ENCODE measurements at places on chromosomes 1 and 21.

DNA sequence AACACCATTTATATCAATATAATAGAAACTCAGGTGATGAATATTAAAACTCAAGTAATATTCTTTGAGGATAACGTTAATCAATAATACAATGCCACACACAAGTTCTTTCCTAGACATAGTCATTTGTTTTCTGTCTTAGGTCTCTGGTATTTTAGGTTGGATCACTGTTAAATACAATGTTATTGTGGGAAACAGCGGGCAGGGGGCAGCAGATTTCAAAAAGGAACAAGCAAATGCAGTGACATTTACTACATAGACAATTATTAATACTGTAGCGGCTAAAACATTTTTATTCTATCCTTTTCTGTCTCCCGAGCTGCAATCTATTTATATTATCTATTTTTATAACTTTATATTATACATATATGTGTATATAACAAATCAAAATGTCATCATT is 186.4 kb upstream of the ZNHIT6 start:
- DNase-seq = no peak

GRCh38 chr1:109368464-109368863 is 29.3 kb downstream of the SORT1 start:
- DNase-seq = no peak

GRCh38 chr1:229249854-229250644 is 20.9 kb upstream of the RAB4A start:
- no peak for DNase-seq

- DNase-seq = no peak
Observed at GRCh38 chr1:66400660-66401059, 133.3 kb upstream of the SGIP1 start.

DNA sequence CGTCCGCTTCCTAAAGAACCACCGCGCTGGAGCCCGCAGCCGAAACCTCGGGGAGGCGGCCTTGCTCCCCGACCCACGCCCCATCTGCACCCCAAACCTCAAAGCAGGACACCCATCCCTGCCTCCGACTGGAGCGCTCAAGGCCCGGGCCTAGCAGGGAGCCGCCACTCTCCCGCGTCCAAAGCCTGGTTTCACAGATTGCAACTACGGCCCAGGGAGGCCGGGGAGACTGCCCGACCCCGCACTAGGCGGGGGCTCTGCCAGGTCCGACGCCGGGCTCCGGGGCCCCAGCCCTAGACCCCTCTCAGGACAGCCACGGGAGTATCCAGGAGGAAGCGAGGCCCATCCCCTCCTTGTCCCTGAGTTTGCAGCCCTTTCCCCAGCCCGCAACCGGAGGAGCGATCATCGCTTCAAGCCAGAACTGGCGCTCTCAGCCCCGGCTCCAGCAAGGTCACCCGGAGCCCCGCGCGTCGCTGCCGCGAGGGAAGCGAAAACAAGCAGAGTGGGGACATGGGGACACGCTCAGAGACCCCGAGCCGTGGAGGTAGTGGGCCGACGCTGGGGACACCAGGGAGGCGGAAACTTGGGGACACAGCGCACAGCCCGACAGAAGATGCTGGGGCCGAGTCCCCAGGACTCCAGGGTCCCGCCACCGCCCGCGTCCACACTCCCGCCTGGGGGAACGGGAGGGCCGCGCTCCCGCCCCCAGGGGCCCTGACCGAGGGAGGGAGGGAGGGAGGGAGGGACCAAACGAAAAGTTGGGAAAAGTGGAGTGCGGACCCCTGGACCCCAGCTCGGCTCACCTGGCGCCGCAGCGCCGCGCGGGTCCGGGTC is 433 bp downstream of the TMEM200B start:
- peak; percentile 14 for DNase-seq

DNA sequence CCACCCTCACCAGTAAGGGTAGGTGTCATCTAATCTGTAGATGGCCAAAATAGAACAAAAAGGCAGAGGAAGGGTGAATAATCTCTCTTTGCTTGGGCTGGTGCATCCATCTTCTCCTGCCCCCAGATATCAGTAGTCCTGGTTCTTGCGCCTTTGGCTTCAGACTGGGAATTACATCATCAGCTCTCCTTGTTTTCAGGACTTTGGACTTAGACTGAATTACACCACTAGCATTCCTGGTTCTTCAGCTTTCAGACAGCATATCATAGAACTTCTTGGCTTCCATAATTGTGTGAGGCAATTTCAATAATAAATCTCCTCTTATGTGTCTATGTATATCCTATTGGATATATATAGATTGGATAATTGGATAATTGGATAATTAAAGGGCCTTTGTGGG is 403.0 kb upstream of the USP24 start:
- no peak for DNase-seq

- DNase-seq = no peak
Observed at GRCh38 chr1:113197719-113198330, 124.8 kb downstream of the LRIG2 start.

- no peak for DNase-seq
Observed at GRCh38 chr1:8109216-8109615, 83.1 kb upstream of the ERRFI1 start.

- DNase-seq = no peak
Observed at GRCh38 chr1:116194568-116194967, 83.4 kb downstream of the MAB21L3 start.

GRCh38 chr1:66777831-66778230 is 23.2 kb downstream of the INSL5 start:
- no peak for DNase-seq

DNA sequence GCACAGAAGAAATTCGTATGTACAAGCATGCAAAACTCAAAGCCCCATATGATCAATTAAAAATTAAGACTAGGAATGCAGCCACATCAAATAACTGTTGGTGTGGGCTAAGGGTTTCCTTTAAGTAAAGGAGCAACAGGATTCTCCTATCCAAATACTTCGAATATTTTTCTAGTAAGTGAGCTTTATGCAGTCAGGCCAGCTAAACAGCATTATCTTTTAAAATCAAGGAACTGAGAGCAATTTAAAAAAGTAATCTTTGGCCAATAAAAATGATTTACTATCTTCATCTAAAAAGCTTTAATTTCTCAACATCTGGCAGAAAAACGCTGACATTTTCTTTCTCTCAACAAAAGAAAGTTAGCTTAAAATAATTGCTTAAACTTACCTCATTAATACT is 19.8 kb downstream of the CNN3 start:
- DNase-seq = no peak

DNA sequence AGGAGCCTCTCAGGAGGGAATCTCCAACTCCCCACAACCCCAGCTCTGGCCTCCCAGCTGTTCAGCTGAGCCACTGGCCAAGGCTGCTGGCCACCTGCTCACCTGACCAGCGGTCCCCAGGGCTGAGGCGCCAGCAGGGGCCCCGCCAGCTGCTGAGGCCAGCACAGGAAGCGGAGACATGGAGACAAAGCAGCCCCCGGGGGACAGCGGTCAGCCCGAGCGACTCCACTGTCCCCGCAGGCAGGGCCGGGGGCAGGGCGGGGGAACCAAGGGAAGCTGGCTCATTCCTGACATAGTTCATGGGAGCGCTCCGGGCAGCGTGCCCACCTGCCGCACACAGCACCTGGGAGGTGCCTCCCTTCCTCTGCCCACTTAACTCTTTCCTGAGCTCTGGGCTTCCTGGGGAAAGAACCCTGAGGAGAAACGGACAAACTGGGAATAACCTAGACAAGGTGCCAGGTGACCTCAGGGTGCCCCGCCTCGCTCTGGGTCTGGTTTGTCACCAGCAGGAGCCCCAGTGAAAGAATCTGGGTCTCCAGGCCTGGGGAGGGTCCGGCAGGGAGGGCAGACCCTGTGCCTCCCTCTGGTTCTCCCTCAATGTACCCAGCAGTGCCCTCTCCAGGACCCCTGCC is 10.7 kb downstream of the EPHA2 start:
- DNase-seq = peak; percentile 54

GRCh38 chr1:245686446-245687030 is 531.8 kb downstream of the KIF26B start:
- no peak for DNase-seq

DNA sequence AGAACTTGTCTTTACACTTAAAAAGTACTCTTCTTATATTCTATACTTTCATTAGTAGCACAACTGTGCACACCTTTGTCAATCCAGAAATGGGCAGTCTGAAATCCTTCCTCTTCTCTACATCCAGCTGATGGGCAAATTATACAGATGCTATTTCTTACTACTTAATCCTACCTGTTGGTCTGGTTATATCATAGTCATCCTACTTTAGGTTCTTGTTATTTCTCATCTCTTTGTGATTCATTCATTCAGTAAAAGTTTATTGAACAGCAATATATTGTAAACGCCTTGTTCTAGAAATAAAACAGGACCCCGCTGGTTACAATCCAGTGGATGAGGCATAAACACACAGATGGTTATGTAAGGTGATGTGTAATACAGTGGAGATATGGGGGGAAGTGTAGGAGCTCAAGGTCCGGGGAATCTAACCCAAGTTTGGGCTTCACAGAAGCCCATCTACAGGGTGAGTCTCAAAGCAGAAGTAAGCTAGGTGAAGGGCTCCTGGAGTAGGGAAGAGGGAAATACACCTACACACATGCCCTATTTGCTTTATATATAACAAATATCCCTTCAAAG is 11.8 kb upstream of the FUBP1 start:
- DNase-seq = no peak

DNA sequence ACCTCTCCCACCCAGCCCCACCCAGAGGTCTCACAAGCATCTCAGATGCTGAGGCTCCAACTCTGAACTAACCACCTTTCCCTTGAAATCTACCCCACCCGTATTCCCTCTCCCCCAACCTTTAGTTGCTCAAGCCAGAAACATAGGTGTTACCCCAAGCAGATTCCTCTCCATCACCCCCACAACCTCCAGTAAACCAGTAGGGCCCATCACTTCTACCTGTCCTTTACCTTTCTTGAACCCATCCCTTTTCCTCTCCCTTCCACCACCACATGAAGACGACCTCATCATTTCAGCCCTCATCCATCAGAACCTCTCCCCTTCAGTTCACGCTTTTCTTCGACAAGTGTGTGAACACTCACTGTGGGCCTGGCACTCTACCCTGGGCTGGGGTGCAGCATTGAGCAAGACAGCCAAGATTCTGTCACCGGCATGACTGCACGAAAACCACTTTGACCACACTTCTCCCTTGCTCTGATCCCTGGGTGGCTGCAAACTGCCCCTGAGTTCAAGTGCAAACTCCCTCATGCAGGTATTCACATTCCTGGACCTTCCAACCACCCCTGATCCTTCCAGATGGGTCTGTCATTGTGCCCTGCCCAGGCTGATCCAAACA is 65.5 kb upstream of the LAPTM5 start:
- DNase-seq = no peak

- no peak for DNase-seq
Observed at GRCh38 chr1:243638186-243638585, 211.9 kb downstream of the AKT3 start.

DNA sequence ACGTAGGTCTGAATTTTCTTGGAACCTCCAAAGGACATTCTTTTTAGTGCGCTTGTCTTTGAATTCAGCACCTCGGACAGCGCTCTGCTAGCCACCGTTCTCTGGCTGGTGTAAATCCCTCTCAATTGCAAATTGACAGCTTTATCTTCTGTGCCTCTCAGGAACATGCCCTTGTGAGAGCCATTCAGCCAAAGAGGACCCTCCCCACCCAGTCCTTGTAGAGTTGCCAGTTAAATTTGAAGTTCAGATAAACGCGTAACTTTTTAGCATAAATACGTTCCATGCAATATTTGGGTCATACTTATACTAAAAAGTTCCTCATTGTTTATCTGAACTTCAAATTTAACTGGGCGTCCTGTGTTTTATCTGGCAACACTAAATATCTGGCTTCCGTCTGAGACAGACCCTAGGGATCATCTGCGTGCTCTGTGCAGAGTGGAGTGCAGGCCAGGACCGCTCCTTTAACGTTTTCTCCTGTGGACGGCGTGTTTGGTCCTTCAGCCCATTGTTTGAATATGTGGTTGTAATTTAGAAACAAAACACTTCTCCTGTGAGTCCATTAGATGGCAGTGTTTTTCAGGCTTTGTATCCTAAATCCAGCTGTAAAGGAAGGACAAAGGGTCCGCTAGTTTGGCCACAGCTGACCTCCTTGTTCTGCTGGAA is 7.0 kb downstream of the KCNAB2 start:
- peak; percentile 72 for DNase-seq

GRCh38 chr1:231973830-231974229 is 347.2 kb downstream of the DISC1 start:
- DNase-seq = no peak

- DNase-seq = no peak
Observed at GRCh38 chr1:36157973-36158826, 2.2 kb downstream of the MAP7D1 start.

DNA sequence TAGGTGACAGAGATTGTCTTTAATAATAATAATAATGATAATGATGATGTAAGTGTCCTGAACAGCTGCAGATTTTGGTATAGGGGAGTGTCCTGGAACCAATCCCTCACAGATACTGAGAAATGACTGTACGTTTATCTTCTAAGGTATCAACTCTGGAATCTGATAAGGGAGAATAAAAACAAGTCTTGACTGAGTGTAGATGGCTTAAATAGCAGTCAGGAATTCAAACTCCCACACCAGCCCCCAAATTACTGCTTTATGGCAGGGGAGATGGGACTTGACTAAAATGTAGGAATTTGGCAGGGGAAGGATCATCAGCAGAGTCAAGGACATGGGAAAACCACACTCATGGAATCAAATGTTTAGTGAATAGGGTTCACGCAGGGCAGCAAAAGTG is 6.1 kb upstream of the VHLL start:
- no peak for DNase-seq

DNA sequence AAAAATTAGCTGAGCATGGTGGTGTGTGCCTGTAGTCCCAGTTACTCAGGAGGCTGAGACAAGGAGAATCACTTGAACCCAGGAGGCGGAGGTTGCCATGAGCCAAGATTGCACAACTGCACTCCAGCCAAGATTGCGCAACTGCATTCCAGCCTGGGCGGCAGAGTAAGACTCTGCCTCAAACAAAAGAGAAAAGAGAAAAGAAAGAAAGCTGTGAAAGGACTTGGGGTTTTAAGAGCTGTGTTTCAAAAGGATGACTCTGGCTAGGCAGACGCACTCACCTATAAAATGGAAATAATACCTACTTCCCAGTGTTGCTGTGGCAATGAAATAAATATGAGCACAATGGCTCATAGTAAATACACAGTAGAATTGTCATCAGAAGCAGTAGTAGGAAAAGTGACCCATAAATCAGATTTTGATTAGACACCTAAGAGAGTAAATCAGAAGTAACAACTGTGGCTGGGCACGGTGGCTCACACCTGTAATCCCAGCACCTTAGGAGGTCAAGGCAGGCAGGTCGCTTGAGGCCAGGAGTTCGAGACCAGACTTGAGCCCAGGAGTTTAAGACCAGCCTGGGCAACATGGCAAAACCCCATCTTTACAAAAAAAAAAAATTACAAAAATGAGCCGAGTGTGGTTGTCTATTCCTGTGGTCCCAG is 45.9 kb upstream of the PUM1 start:
- DNase-seq = peak; percentile 59

- DNase-seq = no peak
Observed at GRCh38 chr1:145963265-145964019, 933 bp downstream of the ANKRD34A start.

- DNase-seq = no peak
Observed at GRCh38 chr1:179137617-179138255, 55.9 kb downstream of the TOR3A start.

- DNase-seq = no peak
Observed at GRCh38 chr1:156080241-156080862, 1.9 kb downstream of the MEX3A start.

- no peak for DNase-seq
Observed at GRCh38 chr1:172697534-172698002, 38.7 kb downstream of the FASLG start.

All from Caco-2 (cell line).